ENCODE measurements at places on chromosomes 6 and 20.

GRCh38 chr20:47998736-47999135, 213.5 kb upstream of the SULF2 start:
- DNase-seq: peak; percentile 68

GRCh38 chr6:149147938-149148718, 169.4 kb upstream of the TAB2 start:
- DNase-seq: no peak

GRCh38 chr6:132063738-132064137, 112.6 kb upstream of the CCN2 start:
- no peak for DNase-seq

DNA sequence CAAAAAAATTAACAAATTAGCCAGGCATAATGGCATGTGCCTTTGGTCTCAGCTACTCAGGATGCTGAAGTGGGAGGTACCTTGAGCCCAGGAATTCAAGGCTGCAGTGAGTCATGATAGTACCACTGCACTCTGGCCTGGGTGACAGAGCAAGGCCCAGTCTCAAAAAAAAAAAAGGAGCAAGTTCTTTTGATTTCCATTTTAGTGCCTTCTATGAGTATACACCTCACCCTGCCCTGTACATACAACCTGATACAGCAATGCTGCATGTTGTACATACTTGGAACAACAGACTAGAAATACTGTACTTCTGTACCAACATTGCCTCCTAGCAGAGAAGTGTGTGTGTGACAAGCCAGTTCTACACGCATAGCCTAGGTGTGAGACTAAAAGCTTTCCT, 97.3 kb upstream of the CARMIL1 start:
- no peak for DNase-seq

- no peak for DNase-seq
These were observed 207.0 kb upstream of the SIM1 start for GRCh38 chr6:100671740-100672139.

GRCh38 chr6:69289689-69290495, 506.9 kb downstream of the LMBRD1 start:
- no peak for DNase-seq

DNA sequence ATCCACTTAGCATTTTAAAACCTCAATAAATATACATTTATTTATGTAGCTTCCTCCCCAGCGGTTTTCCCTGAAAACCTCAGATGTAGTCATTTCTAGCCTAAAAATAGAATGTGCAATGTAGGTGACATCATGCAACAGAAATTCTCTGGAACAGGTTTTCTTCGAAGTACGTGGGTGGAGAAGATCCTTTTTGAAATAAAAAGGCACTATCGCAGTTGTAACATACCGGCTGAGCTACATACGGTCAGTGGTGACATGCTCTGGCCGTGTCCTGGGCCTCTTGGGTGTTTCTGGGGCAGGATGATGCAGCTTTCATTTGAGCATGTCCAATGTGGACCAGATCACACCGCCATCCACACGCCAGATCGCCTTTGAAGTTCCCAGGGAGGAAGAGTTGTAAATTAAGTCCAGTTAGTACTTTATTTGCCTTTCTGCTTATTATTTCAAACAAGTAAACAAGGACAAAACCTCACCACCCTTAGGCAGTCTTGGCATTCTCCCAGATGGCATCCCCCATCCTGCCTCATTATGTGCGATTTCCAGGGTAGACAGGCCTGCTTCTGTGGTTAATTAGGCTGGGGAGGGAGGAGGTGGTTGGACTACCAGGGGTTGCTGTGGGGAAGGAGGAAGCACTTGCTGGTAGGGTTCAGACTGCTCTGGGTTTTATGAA, 109.5 kb upstream of the CLDN20 start:
- DNase-seq: no peak

DNA sequence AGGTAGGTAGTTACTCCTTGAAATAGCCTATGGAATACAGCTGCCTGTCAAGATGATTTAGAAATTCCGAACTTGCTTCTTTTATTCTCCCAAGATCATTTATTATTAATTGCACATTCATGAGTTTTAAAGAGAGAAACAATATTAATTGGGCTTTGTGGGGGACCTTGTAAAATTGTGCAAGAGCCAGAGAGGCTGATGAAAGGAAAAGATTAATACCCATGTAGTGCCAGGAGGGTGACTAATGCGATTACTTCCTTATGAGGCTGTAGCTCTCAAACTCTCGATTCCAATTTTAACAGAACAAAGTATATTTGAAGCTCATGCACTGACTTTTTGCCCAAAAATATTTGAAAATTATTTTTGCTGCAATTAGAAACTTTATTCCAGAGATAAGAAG, 423.8 kb upstream of the ID4 start:
- DNase-seq: no peak

DNA sequence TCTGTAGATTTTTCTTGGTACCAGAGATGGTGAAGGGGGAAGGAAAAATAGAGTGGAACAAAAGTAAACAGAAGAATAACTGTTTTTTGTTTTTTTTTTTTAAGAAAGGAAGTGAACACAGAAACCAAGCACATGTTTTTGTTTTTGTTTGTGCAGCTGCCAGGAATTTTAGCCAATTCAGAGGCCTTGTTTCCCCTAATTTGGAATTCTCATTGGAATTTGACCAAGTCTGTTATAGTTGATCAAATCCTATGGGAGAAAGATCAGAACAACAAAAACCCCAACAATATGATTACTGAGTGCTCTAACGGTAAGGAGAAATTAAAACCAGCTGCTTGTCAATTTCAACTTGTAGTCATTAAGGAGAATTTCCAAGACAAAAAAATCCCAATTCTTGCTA, 18.2 kb upstream of the IL22RA2 start:
- no peak for DNase-seq

DNA sequence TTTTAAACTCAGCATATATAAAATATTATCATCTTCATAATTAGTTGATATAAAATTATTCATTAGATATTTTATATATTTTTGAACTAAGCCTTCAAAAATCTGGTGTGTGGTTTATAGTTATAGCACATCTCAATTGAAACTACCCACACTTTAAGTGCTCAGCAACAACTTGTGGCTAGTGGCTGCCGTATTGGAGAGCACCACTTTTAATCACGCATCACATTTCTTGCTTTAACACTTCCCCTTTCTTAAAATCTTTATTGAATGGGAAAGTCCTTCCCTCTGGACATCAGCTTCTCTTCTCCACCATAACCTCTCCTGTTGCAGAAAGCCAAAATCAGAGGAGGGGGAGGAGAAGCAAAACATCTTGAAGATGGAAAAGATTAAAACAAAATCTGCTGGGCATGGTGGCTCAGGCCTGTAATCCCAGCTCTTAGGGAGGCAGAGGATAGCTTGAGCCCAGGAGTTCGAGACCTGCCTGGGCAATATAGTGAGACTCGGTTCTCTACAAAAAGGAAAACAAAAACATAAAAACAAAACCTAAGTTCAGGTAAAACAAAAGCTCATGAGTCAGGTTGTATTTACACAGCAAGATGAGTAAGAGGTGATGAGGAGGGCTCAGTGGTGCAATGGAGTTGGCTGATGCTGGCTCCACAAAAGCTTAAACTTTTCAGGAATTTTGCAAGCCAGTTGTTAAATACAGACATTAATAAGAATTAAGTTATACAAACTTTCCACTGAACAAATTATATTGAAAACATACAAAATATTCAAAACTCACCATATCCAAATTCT, 237.0 kb upstream of the SUPT3H start:
- no peak for DNase-seq

DNA sequence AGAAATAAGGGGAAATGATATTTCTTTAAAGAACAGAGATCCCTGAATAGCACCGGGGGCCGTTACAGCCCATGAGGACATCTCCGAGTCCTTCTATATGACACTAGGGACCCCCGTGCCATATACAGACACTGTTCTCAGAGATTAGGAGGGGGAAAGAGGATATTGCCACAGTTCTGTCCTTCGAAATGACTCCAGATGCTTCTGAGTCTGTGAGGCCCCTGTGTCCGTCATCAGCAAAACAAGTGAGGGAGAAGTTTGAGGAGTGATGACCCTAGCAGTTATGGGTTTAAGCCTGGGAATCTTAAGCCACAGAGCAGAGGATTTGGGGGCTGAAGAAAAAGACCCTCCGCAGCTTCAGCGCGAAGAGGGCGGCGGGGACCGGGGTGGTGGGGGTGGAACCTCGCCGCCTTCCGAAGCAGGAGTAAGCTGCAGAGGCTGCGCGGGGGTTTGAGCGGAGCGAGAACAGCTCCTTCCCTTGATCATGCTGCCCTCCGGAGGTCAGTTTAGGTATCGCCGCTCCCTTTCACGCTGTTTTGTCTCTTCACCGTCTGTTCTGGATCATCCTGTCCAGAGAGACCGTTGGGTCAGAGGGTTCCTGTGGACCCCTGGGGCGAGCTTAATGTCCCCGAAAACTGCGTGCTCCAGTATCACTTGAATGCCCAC, 23.6 kb downstream of the VPS52 start:
- DNase-seq: peak; percentile 92

DNA sequence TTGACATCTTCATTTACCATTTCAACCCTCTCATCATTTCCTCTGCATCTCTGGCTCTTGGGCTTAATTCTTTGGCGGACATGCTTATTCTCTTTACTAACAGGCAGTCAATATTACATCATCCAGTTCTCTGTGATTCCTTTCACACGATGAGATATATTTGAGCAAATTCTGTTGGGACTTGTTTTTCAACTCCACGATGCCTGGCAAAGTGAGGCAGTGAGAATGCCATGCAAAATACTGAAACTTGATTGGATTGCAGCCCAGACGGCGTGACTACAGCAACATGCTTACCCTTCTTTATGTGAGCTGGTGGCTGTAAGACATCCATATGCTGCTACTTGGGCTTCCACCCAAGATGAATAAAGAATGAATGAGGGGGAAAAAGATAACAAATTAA, 101.7 kb upstream of the SPACA1 start:
- DNase-seq: no peak

GRCh38 chr20:9949563-9949962, 85.2 kb upstream of the ANKEF1 start:
- no peak for DNase-seq

GRCh38 chr6:149468179-149468578, 16.6 kb downstream of the ZC3H12D start:
- DNase-seq: no peak

DNA sequence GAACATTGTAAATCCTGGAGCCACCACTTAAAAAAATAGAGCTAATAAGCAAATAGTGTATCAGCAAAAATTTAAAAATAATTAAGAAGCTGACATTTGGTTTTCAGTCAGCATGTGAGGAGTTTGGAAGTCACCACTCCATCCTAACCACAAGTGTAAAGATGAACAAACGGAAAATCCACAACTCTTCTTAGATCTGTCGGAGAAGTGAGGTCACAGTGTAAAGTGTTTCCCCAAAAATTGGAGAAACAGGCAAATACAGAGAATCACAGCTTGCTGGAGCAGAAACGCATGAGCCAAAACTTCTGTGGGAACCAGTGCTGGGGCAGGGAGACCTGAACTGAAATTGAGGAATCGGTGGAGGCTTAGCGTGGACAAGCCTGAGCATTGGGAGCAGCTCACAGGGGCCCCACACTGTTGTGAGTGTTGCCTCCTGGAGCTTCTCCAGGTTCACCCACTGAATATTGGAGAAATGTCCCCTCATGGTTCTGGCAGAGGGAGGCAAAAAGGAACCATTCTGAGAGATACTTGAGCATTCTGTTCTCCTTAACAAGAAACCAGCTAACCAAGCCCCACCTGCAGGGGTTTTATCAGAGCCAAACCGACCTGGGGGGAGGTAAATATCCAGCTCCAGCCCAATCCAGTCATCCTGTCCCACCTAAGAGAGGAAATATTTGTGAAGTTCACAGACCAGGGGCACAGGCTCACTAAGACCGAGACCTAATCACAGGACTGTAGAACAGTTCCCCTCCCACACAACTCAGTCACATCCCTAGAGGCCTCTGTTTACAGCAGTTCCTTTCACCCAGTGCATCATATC, 192.0 kb downstream of the ERMARD start:
- DNase-seq: no peak

- DNase-seq: no peak
These were observed 1.2 kb upstream of the TOX2 start for GRCh38 chr20:43913291-43914025.

All from H7 (cell line).